T-helper 1 cell (primary cell): ENCODE measurements at places on chromosomes 16 and 17.
A peak's percentile ranks its signal among the peaks of the same experiment; 100 is the strongest.

GRCh38 chr17:29571486-29571882 is 3.0 kb downstream of the TP53I13 start:
- DNase-seq = no peak

- no peak for DNase-seq
Observed at GRCh38 chr17:33421933-33422332, 128.8 kb upstream of the ASIC2 start.

- peak; percentile 41 for DNase-seq
Observed at GRCh38 chr17:63946440-63947363, 14.6 kb upstream of the CD79B start.

DNA sequence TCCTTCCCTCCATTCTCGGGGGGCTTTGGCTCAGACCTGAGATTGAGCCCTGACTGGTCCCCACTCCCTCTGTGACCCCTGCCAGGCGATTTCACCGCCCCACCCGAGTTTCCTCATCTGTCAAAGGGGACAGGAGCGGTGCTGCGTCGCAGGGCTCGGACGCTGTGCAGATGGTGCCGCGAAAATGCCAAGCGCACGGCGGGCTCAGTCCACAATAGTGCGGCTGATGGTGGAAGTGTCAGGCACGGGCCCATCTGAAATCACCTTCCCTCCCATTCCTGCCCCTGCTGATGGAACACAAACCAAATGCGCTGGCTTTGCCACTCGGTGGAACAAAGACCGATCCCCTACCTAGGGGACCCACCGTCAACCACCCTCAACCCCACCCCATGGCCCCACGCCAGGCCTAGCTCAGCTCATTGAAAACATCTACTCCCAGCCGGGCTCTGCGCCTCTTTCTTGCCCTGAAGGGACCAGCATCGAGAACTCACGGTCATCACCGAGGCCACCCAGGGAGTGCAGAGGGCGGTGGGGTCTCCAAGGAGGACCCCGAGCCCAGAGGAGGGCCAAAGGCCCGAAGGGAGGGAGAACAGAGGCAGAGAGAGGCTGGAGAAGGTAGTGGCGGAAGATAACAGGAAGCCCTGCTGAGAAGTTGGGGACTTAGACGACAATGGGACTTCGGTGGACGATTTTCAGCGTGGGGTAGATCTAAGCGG is 1.4 kb downstream of the CARHSP1 start:
- peak; percentile 36 for DNase-seq

- DNase-seq = peak; percentile 68
Observed at GRCh38 chr16:31487720-31488467, 5.0 kb downstream of the SLC5A2 start.

GRCh38 chr16:67864594-67864993 is 8.3 kb upstream of the EDC4 start:
- DNase-seq = no peak

DNA sequence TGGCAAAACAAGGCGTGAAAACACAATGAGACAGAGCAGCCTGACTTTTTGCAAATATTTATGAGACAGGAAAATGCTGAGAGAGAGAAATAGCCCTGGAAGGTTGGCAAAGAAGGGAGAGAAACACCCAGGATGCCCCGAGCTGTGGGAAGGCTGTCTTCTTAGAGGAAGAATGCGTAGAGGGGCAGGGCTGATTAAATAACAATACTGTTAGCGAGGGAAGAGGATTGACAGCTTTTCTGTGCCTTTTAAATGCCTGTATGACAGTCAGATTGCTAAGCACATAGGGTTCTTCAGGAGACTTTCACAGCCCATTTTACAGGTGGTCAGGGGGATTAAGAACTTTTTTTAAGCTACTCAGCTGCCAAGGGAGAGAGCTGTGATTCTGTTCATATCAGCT is 219.2 kb downstream of the SHISA9 start:
- no peak for DNase-seq

DNA sequence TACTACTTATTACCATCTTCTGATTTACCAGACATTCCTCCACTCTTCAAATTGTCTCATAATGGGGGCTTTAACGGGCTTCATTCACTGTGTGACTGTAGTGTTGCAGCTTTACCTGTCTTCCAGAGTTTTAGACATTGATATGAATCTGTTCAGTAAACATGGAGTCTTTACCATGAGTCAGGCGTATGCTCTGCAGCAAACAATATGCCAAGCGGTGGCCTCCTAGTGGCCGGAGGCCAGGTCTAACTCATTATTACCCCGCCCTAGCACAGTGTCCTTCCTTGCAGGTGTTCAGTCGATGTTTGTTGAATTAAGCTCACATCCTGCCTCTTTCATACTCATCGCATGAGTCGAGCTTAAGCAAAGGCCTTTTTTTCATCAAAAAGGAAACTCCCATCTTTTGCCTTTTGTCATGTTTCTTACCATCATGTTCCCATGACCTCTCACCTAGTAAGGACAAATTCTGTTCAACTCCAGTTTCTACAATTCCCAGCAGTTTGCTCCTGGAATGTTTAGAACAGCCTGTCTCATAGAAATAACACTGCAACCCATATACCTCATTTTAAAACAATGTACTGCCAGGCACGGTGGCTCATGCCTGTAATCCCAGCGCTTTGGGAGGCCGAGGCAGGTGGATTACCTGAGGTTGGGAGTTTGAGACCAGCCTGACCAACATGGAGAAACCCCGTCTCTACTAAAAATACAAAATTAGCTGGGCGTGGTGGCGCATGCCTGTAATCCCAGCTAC is 39.4 kb downstream of the TUBD1 start:
- peak; percentile 43 for DNase-seq

DNA sequence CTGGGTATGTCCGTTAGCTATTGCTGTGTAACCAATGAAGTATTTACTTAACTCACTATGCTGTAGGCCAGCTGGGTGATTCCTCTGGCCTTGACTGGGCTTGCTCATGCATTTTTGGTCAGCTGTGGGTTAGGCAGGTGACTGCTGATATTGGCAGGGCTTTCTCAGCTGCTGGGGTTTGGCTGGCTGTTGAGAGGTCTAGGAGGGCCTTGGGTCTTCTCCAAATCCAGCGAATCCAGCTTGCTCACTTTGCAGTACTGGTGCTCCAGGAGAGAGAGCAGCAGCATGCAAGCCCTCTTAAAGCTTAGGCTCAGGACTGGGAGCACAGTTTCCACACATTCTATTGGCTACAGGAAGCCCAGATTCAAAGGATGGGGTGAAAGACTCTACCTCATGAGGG is 270.1 kb downstream of the PHKB start:
- no peak for DNase-seq

- DNase-seq = no peak
Observed at GRCh38 chr16:75206749-75207451, at the start of gene CTRB2. CTRB2 (minus strand) TSS chr16:75207161; CDS start chr16:75207141, 20 bp downstream.

- no peak for DNase-seq
Observed at GRCh38 chr16:78659668-78660217, 560.3 kb downstream of the WWOX start.

DNA sequence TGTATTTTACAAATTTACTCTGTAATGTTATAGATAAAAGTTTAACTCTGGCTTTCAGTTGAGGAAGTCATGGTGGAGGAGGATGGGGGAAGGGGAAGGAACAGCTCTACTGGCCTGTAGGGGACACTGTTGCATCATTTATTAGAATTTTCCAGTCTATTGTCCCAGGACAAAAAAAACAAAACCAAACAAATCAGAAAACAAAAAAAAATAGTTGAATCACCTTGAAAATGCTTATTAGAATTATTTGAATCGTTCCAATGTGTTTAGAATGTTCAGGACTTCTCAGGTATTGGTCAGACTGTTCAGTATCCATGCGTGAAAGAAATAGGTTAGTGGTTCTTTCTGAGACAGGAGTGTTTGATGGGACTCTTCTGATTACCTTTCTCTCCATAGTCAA is 242.0 kb downstream of the FTO start:
- no peak for DNase-seq

DNA sequence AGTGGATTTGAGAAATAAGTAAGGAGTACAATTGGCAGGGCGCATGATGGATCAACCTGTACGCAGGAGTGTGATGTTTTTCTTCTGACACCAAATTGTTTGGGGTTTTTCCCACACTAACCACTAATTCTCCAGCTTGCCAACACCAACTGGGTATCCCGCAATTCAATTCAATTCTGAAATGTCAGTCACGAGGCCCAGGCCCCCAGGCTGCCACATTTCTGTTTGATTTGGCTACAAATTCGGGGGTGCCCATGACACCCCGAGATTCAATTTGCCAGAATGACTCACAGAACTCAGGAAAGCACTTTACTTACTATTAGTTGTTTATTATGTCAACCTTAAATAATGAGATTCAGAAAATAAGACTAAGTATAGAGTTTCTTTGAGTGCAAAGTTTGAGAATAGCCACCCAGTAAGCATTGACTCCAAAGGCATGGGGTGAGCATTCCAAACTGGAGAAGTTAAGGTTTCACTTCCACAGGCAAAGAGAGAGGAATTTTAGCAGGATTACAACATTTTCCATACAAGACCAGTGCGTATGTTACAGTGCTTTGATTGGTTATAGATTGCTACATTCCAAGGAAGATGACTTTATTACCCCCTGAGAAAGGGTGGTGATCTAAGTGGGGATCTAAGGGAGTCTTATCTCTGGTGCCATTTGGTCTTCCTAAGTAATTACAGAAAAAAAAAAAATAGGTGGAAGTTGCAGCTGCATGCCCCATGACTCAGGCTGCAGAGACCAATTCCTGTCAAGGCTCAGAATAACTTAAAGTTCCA is 11.5 kb downstream of the SLC46A1 start:
- DNase-seq = no peak

GRCh38 chr17:36675250-36675649 is 73.9 kb downstream of the MRM1 start:
- DNase-seq = no peak

- DNase-seq = no peak
Observed at GRCh38 chr16:28974007-28974436, 556 bp upstream of the SPNS1 start.

DNA sequence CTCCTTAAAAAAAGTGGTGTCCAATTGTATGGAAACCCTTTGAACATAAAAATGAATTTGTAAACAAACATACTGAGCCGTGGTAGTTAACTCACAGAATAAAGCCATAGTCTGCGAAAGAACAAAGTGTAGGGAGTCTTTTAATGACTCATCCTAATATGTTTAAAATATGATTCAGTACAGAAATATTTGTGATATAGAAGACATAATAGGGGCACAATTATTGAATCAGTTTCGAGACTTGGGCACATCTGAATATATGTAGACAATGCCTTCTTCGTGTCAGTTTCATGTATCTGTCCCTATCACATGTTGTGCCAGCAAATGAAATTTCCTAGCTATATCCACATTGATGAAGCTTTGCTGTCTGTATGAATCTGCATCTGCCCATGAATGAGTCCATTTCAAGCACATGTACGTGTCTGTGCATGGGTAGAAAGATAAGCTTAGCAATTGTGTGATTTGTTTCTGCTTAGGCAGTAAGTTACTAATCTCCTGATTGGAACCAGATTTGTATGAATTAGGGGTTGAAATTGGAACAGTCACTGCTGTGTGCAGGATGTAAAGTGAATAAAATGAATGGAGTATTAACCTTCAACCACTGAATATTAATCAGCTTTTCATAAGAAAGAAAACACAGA is 112.5 kb upstream of the SOX9 start:
- no peak for DNase-seq

GRCh38 chr17:73706428-73706827 is 62.2 kb upstream of the SDK2 start:
- DNase-seq = no peak

DNA sequence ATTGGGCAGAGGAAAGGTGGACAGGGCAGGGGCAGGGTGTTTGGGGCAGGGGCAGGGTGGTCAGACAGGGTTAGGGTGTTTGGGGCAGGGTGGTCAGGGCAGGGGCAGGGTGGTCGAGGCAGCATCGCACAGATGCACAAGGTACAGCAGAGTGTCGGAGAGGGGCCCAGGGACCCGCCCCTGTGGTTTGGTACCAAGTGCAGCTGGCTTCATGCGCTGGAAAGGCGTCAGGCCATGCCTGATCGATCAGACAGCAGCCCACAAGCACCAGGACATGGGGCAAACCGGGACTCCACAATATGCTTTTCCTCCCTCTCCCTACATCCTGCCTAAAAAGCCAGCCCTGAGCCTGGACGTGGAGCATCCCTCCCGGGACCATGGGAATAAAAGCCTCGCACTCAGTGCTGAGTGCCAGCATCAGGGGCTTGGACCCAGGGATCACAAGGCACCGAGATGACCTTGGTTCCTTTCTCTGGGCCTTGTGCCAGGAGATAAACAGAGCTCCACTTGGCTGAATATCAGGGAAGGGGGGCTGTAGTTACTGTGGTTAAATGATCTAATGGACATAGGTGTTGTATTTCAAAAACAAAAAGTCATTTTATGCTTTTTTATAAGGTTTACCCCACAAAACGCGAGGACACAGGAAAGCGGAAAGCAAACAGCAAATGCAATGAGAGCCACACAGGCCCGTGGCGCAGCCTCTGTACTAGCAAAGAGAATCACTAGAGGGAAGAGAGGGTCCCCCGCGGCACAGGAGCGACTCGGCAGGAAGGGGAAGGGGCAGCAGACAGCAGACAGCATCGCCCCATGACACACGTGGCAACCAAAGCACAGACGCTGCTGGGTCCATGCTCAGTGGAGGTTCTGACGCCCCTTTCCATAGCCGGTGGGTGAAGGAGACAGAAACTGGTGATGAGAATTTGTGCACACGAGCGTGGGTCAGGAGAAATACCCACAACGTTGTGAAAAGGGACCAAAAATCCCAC is 5.3 kb upstream of the HEXD start:
- DNase-seq = no peak

- DNase-seq = peak; percentile 76
Observed at GRCh38 chr17:64780096-64781013, 118.2 kb upstream of the SMURF2 start.

- no peak for DNase-seq
Observed at GRCh38 chr16:64532117-64532516, 589.7 kb downstream of the CDH11 start.

- no peak for DNase-seq
Observed at GRCh38 chr17:38719943-38720641, 10.0 kb upstream of the CISD3 start.

- no peak for DNase-seq
Observed at GRCh38 chr17:37576281-37576680, 32.9 kb downstream of the SYNRG start.
